Bone marrow (tissue), 2 donors: ENCODE measurements at places on chromosomes 1 and 21.

- no peak for DNase-seq
Observed at GRCh38 chr1:219123036-219123435, 50.6 kb upstream of the LYPLAL1 start.

DNA sequence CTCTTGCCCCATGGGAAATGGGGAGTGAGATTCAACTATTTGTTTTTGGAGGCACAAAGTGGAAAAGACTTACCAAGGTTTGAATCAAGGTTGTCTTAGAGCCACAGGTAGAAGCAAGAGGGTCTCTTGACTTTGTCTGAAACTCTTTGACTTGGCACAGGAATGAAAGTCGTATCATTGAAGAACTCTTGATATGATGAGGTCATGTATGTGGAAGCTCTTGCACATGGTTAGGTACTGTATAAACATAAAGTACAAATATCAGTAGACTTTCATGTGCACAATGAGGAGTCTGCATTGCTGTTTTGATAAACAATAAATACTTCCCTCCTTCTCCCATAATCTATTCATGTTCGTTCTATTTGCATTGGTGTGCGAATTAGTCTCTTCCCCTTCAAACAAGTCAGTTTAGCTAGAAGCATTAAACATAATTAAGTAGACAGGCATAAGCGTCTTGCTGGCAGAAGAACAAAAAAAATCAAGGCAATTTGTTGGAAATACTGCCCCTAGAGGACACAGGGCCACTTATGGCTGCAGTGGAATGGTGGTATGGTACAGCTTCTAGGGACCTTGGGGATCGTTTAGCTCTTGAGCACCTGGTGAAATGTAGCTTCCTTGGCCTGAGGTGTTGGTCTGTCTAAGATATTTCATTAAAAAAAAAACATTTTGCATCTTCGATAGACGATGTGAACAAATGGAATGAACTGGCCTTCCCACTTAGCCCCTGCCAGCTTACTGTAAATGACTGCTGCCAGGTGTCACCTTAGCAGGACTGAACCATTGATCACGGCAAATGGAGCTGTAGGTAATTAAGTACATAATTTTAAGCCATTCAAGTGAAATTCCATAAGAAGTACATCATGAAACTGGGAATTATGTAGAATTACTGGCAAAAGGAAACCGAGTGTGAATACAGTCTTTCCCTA is 218.0 kb upstream of the GALNT2 start:
- no peak for DNase-seq

DNA sequence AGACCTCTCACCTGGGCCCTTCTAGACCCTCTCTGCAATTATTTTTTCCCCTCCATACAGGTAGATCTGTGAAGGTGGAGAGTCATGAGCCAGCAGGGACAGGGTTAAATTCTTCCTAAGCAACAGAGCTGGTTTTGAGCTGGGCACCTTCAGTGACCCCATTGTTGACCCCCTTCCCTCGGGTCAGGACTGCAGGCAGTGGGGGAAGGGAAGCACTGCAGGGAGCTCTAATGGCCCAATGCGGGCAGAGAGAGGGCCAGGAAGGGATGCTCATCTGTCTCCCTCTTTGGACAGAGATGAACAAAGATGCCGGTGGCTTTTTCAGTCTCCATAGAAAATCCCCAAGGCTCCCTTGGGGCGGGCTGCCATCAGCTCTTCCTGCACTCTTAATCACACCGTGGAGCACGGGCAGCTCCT is 21.4 kb downstream of the SOX13 start:
- no peak for DNase-seq

DNA sequence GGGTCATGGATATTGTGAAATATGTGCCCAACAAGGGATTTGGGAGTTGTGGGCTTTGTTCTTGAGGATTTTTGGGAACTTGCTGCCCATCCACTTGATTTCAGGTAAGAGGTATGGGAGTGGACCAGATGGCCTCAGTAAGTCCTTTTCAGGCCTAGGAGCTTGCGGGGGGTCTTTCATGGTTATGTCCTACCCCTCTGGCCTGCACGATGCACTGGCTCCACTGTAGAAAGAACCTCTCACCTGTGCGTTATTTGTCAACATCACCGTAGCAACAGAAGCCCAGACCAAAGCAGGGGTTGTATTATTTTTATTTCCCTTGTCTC is 8.6 kb downstream of the RIIAD1 start:
- no peak for DNase-seq

DNA sequence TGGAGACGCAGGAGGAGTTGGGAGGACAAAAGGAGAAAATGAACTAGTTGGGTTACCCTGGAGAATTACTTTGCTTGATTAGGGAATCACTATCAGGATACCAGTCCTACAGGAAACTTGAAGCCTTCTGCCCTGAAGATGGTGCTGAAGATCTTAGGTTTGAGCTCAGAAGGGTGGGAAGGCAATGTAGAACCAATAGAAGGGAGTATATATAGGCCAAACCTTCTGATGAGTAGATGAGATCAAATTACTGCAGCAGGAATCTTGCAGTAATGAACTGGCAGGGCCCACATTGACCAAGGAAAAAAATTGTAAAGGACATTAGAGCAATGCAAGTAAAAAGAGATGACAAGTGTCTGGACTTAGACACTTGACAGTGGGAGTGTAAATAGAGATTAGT is 116.3 kb upstream of the CACYBP start:
- DNase-seq = no peak

GRCh38 chr21:35681946-35682345 is 378.4 kb downstream of the SETD4 start:
- no peak for DNase-seq

DNA sequence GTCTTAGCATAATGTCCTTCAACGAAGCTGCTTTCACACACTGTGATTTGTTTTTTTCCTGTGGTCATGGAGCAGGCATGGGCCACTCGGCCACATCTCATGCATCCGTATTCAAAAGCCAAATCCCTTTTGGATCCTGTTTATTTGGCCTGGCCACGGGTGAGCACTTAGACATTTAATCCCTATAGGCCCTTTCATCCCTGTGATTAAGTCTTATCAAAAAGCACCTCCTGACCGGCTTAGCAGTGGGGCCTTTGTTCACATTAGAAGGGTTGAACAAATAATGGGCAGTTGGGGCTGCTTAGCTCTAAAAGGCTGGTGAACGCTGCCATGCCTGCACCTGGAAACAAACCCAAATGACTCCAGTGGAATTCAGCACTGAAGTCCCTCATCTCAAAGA is 2.0 kb downstream of the KCNE2 start:
- no peak for DNase-seq

- no peak for DNase-seq
Observed at GRCh38 chr1:156108057-156108456, 6.5 kb upstream of the LMNA start.

DNA sequence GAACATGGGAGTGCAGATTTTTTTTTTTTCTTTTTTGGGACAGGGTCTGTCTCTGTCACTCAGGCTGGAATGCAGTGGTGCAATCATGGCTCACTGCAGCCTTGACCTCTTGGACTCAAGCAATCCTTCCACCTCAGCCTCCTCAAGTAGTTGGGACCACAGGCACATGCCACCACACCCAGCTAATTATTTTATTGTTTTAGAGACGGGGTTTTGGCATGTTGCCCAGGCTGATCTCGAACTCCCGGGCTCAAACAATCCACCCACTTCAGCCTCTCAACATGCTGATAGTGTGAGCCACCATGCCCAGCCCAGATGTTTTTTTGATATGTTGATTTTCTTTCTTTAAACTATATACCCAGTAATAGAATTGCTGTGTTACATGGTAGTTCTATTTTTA is 57.7 kb downstream of the RGSL1 start:
- no peak for DNase-seq

DNA sequence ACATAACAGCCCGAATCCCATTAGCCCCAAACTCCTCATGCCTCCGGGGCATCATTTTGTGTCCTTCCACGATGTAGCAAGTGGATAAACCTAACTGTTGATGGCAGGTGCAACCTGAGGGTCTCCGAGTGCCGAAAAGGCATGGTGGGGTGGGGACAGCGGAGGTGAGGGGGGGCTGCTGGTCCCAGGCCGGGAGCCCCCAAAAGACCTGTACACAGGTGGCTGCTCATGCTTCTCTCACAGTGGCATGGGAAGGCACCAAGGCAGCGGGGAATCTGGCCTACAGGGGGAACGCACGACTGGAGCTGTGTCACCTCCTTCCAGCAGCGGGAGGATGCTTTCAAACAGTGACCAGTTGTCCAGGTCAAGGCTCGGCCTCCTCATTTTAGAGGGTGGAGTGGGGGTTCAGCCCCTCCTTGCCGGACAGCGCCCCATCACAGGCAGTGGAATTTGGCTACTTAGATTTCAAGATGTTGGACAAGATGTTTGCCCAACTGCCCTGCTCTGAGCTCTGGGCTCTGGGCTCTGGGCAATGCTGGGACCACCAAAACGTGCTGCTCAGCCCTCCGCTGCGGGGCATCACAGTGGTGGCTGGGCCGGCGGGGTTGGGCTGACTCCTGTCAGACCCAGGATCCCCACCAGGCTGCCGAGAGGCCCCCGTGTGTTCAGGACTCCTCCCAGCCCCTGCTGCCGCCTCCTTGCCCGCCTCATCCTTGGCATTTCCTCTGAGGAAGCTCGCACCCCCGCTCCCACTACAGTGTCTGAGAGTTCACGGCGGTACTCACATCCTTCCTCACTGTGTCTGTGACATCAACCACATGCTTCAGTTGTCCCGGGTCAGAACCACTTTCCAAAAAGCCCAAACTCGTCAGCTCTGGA is 7.6 kb downstream of the DNMT3L start:
- DNase-seq = no peak

DNA sequence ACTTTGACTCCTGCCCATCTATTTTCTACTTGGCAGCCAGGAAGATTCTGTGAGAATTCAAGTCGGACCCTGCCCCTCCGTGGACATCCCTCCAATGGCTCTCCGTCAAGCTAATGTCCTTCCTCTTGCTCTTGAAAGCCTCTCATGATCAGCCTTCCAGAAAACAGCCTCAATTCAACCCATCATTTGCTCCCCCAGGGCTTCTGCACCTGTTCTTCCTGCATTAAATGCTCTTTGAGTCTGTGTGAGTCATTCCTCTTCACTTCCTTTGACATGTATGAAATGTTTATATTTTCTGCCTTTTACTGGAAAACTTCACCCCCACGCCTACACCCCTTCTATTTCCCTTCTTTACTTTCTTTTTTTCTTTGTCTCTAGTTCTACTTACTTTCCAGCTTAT is 734.1 kb upstream of the ZP4 start:
- no peak for DNase-seq

DNA sequence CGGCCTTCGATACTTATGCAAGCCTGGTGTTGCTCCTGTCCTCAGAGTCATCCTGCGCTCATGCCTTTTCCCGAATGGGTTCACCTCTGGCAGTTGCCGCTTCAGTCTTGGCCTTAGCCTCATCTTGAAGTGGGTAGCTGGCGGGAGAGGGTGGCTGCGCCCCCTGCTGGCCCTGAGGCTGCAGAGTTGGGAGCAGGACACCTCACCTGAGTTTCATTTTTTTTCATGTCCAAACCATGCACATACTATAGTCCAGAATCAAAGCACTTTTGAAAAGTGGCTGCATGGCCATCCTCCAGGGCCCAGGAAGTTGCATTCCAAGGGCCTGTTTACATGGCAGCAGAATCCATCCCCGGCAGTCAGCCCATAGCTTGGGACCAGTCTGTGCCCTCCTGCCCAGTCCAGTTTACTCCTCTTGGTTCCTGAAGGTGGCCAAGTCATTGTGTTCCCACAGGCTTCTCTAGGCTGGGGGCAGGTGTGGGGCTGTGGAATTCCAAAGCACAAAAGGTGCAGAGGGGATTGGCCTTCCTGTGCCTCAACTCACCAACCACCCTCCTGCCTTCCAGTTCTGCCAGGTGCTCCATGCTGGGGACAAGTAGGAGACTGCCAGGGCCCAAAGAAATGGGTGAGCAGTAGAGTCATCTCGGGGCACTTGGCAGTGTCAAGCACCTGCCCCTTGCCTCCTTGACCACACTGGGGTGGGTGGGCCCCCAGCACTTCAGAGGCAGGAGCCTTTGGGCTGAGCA is 44.0 kb downstream of the YARS1 start:
- DNase-seq = peak; percentile 27

- no peak for DNase-seq
Observed at GRCh38 chr1:29876441-29876840, 640.1 kb downstream of the PTPRU start.

- DNase-seq = no peak
Observed at GRCh38 chr1:244069326-244069898, 18.3 kb downstream of the ZBTB18 start.

DNA sequence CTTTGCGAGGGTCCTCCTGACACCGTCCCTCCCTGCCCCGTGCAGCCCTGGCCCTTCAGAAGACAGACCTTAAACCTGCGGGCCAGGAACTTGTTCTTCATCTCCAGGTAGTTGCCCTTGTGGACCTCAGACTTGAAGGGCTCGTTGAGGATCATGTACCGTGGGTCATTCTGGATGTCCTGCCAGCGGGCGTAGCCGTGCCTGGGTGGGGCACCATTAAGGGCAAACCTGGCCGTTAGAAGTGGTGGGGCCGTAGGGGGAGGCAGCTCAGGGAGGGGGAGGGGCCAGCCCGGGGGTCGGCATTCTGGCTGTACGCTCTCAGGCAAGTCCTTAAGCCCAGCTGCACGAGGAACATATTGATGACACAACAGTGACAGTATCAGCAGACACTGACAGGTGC is 64.6 kb downstream of the KCNAB2 start:
- DNase-seq = no peak

DNA sequence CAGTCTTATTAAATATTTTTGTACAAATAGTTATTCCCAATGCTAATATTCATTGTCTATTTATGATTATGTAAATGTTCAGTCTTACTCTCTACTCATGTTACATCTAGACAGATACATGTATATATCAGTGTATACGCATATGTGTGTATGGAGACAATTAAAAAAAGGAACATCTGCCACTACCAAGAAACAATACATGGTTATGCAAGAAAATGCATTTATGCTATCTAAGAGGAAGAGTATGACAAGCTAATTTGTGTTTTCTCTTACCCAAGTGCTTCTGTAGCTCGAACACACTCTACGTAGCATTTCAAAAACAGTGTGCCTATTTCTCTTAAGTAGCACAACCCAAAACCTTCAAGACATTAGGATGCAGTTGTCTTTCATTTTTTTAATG is 6.1 kb upstream of the RLF start:
- DNase-seq = no peak

DNA sequence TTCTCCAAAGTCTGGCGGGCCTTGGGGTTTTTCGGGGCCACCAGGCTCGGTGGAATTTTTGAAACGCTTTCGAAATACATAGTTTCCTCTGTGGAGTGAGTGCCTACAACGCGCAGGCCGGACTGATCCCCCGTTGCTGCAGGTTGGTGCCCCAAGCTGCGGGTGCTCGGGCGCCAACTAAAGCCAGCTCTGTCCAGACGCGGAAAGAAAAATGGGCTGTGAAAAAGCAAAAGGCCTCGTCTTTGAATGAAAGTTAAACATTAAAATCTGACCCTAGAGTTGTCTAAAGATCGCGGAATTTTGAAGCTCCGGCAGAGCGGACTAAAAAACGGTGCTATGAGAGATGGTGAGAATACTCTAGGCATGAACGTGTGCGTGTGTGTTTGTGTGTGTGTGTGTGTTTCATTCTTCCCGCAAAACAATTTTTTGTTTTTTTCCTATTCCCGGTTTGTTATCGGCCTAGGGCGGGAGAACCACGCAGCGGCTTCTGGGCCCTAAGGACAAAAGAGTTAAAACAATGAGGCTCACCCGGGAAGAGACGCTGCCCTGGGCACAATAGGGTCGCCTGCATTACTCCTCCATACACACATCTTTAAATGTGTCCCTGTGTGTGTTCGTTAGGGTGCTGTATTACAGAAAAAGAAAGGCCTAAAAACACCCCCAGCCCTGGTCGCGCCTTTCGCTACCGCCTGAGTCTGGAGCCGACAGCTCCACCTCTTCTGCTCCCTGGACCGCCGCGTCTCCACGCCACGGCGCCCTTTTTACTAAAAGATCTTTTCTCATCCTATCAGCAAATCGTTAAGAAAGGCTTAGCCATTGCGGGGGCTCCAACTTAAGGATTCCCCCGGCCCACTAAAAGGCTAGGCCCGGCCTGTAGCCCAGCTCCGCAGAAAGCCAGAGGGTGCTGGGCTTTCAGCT is 3.2 kb downstream of the TBX15 start:
- no peak for DNase-seq
